ENCODE measurements at places on chromosomes 6 and 20.

DNA sequence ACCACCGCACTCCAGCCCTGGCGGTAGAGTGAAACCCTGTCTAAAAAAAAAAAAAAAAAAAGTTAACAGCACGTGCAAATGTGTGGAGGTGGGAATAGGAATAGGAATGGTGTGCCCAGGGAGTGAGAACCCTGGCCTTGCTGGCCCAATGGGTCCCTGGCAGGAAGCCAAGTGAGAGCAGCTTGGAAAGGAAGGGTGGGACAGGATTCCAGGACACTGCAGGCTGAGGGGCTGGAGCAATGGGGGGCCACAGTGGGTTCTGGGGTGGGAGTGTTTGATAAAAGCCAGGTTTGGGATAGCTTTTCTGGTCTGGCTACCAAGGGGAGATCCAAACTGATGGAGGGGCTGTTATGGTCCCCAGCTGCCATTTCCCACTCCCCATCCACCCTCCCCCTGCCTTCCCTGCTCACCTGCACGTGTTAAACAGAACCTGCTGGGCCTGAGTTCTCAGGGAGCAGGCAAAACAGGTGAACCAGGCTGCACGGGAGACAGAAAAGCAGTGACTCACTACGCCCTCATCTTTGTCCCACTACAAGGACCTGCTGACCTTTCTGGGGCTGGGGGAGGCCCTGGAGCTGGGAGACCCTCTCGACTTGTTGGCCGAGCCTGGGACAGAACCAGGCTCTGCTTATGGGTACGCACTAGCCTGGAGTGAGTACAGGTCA is 3.3 kb downstream of the SUN5 start:
- no peak for DNase-seq

DNA sequence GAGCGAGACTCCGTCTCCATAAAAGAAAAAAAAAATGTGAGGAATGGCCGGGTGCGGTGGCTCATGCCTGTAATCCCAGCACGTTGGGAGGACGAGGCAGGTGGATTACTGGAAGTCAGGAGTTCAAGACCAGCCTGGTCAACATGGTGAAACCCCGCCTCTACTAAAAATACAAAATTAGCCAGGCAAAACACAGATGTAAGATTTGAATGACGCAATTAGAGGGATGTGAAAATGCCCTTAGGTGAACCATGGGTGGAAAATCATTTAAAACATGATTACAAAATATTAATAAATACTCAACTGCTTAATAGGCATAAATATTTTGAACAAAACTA is 20.9 kb downstream of the COL9A3 start:
- DNase-seq: no peak

- no peak for DNase-seq
Measured at GRCh38 chr20:46308258-46309157, at the start of gene CDH22. Gene CDH22, minus strand, starts transcription at chr20:46308498. Its CDS starts 57,204 bp downstream, at chr20:46251294.

DNA sequence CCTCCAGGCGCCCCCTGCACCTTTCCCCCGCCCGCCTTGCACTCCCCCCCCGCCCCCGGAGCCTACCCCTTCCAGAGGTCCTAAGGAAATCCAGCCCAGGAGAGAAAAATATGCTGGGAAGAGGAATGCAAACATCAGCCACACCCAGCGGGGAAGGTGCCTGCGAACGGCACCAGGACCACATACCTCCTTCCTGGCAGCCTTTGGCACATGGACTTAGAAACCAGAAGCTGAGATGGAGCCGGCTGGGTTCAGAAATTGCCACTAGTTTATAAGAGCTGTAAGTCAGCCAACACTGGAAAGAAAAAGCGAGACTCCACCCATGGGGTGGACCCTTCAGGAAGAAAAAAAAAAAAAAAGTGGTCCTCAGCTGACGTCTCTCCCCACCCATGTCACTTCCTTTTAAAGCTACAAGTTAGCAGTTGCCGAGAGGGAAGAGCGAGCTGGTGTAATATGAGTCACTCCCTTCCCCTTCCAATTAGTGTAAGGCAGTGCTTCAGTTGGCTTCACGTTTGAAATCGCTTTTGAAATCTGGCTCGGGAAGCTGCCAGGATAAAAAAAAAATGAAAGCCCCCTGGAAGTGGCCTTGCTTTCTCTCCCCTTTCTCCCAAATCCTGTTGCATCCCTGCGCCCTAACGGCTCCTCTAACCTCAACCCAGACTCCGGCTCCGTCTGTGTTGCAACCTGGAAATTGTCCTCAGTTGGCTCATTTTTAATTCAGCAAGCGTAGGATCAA is at the start of gene AGPAT4:
Gene AGPAT4 (minus strand): TSS at position 310 of the 736 bp plus-strand sequence. CDS start 41,848 bp downstream, outside the sequence.
- peak; percentile 93 for DNase-seq

DNA sequence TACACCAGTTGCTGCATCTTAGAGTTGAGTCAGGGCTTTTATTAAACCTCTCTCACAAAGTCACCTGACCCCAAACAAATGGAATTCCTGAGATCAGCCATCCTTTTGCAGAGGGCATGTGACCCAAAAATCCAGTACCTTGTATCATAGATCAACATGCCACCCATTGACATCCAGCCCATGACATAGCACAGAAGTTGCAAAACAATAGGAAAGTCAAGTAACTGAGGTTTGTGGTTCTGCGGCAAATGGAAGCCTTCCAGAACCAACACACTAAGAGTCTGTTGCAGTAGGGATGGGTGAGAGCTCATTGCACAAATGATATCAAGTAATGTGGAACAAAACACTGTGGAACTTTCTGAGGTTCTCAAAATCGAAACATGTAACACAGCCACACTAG is 111.2 kb downstream of the PDE7B start:
- DNase-seq: no peak

- peak; percentile 85 for DNase-seq
Measured at GRCh38 chr6:19836799-19837510, at the start of gene ID4. Gene ID4, plus strand, starts transcription at chr6:19837370. Its CDS starts 385 bp downstream, at chr6:19837755.

GRCh38 chr20:3092611-3093379 is 8.3 kb upstream of the AVP start:
- no peak for DNase-seq

DNA sequence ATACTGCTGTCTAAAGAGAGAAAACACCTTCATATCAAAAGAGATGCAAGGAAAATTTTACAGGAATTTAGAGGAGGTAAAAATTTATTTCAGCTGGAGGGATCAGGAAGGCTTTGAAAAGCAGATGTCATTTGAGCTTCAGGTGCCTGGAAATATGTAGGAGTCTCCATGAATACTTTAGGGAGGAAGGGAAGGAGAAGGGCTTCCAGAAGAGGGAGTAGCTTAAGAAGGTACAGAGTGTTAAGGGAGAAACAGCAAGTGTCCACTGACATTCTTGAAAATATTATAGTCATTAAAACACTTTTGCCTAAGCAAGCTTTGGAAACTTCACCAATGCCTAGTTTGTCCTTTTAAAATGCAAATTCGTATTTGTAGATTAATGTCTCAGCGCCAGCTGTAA is 27.2 kb downstream of the L3MBTL3 start:
- no peak for DNase-seq

DNA sequence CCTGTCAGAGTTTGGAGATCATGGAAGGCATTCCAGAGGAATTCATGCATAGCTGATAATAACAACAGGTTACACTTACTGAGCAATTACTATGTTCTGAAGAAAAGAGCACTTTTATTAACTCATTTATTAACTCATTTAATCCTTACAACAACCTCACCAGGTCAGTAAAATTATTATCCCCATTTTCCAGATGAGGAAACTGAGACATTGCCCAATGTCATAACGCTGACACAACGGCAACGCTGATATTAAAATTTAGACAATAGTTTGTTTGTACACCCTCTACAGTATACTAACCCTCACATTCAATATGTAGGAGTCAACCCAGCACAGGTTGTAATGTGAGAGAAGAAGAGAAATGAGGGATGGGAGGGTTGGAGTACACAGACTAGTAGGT is 105.0 kb downstream of the RNGTT start:
- no peak for DNase-seq

GRCh38 chr6:30101444-30102413 is 11.2 kb downstream of the TRIM31 start:
- no peak for DNase-seq

- DNase-seq: no peak
Measured at GRCh38 chr6:119637768-119638167, 288.2 kb upstream of the MAN1A1 start.

- DNase-seq: no peak
Measured at GRCh38 chr20:13199279-13199678, 21.8 kb upstream of the ISM1 start.

DNA sequence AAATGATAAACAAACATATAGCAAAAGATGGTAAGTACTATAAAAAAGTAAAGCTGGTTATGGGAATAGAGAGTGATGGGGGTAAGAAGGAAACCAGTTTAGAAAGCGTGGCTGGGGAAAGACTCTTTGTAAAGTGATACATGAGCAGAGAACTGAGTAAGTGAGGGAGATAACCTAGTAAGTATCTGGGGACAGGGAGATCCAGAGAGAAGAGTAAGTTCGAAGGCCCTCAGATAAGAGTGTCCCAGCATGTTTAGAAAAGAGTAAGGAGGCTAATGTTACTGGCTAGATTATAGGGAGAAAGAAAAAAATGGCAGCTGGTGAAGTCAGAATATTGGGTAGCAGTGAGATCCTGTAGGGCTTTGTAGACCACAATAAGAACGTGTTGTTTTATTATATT is 50.7 kb upstream of the HBS1L start:
- no peak for DNase-seq

DNA sequence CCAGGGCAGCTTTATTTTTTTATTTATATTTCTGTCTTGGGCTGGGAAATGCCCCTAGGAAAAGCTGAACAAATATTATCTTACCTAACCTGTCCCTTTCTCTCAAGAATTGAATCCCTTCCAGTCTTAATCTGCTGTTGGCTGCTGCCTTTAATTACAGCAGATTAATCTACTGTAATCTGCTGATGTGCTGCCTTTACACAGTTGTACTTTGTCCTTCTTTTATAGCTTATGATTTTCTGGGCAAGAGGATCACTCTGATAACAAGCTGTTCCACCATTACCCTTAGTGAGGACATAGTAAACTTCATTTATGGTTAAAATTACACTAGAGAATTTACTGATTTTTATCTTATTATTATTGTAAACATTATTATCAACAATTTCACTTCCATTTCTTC is 234.5 kb upstream of the MAN1A1 start:
- DNase-seq: no peak

GRCh38 chr6:124226396-124226795 is 422.7 kb downstream of the NKAIN2 start:
- DNase-seq: no peak

DNA sequence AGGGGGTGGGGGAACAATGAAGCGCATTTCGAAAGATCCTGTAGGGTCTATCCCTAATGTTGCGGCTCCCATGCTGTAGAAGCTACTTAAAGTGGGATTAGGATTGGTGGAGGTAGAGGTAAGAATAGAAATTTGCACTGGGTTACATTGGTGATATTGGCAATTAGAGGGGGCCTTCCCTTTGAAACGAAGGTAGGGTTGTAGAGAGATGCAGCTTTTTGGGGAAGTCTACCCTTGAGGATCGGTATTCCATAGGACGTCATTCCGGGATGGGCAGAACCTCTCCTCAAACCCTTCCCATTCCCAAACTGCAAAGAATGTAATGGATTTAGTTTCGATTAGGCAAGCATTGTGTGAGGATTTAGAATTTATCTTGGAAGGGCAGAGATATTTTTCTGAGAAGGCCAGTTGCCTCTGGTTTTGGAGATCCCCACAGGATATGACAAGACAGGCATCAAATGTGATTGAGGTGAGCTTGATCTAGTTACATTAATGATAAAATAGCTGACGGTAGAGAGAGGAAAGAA is 5.4 kb upstream of the ZNFX1 start:
- no peak for DNase-seq

DNA sequence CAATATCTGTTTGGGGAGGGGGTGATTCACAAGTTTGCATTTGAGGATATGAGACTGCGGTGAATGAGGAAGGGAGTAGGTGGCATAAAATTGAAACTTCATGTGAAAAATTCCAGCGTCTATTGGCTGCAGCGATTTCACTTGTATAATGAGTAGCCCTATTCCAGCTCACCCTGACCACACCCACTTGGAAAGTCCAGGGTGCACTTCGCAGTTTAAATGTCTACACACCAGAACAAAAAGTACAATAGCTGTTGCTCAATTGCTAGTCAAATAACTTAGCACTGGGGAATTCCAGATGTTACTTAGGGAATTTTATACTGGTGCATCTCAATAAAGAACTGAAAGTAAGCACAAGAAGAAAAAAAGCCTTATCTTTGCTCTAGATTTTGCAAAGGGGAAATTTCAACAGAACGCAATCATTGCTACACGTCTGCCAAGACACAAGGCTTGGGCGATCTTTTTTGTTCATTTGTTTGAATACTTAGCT is 6.3 kb downstream of the TNFAIP3 start:
- DNase-seq: no peak

DNA sequence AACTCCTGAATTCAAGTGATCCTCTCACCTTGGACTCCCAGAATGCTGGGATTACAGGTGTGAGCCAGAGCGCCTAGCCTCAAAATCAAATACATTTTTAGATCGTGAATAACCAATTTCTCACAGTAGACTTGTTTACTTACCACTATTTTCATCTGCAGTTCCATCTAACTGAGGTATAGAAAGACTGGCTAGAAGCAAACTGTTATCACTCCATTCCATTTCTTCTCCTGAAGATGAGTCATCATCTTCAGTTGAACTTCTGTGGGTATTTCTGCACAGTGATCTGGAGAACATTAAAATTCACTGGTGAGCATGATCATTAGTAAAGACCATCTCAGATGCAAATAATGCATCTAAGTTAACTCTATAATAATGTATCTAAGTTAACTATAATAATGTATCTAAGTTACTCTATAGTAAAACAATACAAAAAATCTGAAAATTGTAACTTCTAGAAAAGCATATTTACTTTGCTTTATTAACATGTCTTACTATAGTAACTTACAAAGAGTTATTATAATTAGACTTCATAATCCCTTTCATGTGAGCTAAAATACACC is 105.4 kb downstream of the REV3L start:
- no peak for DNase-seq

All from NCI-H524 treated with DMSO at 0.1 percent for 48 hours (cell line).